Left cardiac atrium (tissue), 4 donors: ENCODE measurements at places on chromosomes 12 and 14.

DNA sequence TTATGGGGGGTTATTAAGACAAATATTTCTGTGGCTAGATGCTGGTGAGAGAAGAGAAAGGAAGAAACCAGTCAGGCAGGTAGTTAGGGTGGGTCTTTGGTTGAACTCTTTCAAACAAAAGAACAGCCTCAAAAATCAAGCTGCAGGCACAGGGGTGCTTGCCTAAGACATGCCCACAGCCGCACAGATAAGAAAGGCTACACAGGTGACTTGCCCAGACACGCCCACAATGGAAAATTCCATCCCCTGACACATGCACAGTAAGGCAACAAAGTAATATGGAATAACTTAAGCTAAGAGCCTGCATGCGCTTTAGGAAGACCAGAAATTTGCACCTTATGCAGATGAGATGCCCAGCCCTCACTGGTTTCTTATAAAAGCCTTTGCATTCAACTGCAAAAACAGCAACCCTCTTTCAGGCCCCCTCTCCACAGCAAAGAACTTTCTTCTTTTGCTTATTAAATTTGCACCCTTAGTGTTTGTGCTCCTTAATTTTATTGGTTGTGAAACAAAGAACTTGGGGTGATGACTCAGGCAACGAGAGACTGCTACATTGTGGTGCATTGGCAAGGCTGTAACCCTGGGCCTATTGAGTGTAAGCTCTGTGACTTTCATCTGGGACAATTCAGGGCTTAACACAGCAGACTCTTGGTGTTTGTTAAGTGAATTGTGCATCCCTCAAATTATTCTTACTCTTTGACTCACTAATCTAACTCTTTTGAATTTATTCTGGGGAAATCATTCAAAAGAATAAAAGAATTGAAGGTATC is 149.4 kb downstream of the RPAP3 start:
- DNase-seq: no peak

DNA sequence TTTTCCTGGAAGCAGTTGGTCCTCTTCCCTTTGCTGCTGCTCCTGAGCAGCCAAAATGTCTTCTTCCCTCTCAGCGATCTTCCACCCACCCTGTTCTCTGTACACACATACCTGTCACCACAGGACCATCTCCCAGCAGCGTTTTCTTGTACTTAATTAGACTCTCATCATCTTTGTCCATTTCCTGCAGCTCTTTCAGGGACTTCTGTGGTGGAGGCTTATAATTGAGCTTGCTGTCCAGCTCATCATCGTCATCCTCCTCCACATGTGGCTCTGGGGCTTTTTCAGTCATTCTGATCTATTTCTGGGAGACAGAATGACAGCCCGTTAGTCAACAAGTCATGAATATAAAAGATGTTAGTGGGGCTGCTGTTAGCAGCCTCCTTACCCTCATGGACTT is 11.0 kb downstream of the ARHGDIB start:
- DNase-seq: no peak

DNA sequence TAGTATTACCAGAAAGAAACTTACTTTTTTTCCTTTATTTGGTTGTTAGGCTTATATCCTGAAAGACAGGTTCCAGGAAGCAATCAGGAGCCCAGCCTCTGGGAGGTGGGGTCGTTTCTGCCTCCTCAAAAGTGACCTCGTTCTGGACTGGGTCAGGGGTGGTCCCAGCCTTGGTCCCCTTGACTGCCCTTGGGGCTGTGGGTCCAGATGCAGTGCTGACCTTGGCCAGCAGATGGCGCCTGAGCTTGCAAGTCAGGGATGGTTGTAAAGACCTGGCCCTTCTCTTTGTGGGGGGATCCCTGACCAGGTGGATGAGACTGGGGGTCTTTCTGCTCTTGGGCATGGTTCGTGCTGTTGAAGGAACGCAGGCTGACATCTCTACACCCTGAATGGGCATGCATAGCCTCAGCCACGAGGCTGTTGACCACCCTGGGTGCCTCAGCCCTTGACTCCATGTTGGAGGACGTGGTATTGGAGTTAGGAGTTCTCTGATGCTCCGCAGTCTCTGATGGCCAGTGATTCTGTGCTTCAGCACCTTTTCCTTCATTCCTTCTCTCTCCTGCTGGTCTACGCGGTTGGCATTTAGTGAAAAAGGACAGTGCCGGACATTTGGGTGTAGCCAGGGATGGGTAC is 62.4 kb downstream of the ADCK1 start:
- peak; percentile 80 for DNase-seq

- DNase-seq: no peak
Observed at GRCh38 chr12:66694666-66695613, 16.1 kb upstream of the GRIP1 start.

DNA sequence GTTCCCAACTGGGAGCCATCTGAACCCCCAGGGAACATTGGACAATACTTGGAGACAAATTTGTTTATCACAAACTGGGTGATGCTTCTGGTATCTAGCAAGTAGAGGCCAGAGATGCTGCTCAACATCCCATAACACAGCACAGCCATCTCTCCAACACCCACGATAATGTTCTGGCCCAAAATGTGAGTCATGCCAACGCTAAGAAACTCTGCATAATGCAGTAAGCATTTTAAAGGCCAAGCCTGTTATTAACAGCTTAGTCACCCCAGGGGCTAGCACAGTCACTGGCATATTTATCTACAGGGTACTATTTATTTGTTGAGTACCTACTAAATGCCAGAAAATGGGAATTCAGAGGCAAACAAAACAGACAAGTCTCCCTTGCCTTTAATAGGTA is 873.1 kb upstream of the TMEM132C start:
- no peak for DNase-seq

DNA sequence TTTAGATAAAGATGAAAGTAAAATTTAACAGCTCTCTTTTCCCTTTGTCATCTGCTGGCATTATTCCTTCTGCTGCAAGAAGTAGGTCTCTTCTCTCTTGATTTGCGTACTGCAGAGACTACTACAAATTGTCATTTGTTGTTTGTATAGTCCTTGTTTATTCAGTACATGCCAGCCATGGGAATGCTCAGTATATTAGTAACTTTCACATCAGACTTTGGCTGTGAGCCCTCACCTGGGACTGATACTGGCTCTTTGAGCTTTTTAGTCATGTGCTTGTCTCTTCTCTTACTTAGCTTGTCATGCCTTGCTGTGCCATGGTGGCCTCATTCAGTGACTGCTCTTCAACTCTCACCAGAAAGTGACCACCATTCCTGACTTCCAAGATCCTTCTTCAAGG is 169.8 kb downstream of the PRKCH start:
- no peak for DNase-seq

DNA sequence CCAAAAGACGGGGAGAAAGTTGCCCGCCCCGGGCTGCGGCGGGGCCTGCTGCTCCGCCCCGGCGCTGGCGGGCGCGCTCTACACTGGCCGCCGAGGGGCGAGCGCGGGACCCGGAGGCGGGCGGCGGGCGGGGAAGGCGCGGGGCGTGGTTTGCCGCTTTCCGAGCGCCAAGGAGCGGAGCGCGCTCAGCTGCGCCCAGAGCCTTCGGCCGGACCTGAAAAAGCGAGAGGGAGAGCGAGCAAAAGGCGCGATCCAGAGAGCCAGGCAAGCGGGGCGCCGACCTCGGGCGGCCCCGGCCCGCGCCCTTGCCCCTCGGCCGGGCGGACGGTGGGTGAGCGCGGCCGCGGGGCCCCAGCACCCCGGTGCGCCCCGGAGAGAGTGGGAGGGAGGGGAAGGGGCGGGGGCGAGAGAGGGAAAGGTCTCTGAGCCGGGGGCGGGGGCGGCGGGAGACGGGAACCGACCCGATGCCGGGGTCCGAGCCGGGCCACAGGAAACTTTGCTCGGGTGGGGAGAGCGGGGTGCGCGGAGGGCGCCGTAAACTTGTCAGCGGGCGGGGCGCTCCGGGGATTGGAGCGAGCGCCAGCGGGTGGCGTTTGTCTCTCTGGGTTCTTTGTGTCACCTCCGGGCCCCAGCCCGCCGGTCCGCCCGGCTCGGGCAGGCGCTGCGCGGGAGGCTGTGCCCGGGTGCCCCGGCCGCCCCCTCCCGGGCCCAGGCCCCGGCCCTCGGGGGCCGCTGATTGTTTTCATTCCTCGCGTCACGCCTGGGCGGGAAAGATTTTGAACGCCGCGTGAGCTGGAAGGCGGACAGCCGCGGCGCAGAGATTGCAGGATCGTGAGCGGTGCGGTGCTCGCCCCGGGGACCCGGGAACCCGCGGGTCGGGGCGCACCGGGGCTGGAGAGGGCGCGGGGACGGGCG is at the start of gene SYNE2:
Gene SYNE2 (plus strand): TSS at position 188 of the 915 bp plus-strand sequence. CDS start 56,145 bp downstream, outside the sequence.
- peak; percentile 82 for DNase-seq
